ENCODE measurements at places on chromosomes 12 and 14. TPM values are rescaled to one million over a fixed set of nuclear protein-coding genes. Genes with fewer than 3 reads are reported as not detected.

DNA sequence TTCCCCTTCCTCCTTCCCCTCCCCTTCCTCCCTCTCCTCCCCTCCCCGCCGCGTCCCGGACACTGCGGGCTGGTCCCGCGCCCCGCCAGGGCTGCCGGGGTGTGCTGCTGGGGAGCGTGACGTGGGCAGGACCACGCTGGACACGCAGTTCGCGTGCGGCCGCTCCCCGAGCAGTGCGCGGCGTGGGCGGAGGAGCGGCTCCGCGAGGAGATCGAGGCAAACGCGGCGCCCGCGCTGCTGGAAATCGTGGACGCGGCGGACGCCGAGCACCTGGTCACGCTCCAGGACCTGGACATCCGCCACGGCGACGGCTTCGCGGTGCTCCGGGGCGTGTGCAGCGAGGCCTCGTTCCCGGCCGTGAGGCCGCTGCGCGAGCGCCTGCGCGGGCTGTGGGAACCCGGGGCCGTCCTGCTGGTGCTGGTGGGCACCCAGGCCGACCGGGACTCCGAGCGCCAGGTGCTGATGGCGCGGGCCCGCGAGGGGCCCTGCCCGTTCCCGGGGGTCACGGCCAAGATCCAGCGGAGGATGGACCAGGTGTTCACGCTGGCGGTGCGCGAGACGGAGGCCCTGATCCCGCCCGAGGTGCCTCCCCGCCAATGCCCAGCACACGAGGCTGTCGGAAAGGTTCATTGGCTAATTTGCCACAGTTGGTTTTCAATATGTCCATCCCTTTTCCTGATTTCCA, 84.3 kb downstream of the TNFAIP2 start:
- DNase-seq: no peak

GRCh38 chr14:21526672-21527317, 649 bp upstream of the SALL2 start:
- peak; percentile 65 for DNase-seq

- no peak for DNase-seq
Measured at GRCh38 chr12:95996034-95996658, at the start of gene HAL. HAL (minus strand) TSS chr12:95996344; CDS start chr12:95995910, 434 bp downstream.

- no peak for DNase-seq
Measured at GRCh38 chr12:111791507-111791906, 24.8 kb downstream of the ALDH2 start.

The CCDC38 gene
- total RNA-seq: not detected

- DNase-seq: peak; percentile 77
Measured at GRCh38 chr14:74085828-74086227, 1.1 kb downstream of the LIN52 start.

The P2RX2 gene
- total RNA-seq: not detected
